Amniotic stem cell (primary cell): ENCODE measurements at places on chromosomes 5 and 9.

DNA sequence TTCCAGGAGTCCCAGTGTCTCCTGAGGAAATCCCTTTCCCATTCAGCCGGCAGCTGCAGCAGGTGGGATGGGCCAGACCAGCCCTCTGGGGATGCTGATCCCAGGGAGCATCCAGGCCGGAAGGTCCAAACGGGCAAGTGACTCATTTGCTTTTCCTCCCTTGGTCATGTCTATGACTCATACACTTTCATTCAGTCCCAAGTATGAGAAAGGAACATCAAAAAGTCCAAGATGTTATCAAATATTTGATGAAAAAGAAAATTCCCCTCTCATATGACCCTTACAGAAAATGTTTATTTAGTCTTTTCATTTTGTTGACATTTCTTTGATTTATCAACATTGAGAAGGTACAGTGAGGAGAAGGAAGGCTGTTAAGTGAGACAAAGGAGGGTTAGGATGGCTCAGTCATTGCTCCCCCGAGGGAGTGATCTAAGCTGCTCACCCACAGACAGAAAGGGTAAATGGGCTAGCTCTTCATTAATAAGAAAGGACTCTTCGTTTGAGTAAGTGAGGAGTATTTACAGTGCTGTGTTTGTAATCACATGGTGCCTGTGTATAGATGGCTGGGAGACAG is 117.6 kb upstream of the ANKRD55 start:
- DNase-seq, result peak; percentile 65

DNA sequence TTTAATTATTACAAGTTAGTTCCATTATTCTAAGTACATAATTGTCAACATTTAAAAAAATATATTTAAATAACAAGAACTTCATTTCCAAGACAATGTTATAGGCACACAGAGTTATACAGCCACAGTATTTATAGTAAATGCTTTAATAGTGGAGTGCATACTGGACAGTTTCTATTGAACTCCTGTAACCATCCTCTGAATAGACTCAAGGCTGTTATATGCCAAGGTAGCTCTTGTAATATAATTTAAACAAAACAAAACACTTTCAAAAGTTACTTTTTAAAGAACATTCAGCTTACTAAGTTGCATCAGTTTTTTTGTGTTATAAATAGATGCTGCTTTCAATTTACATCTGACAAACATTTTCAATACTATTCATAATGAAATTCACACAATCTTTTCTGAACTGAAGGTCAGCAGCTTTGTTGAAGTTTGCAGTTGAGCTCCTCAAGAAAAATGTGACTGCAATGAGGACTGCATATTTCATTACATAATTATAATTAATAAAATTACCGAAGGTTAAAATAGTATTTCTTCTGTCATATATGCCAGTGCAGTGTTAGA is 549.9 kb upstream of the CYLC2 start:
- no peak for DNase-seq

DNA sequence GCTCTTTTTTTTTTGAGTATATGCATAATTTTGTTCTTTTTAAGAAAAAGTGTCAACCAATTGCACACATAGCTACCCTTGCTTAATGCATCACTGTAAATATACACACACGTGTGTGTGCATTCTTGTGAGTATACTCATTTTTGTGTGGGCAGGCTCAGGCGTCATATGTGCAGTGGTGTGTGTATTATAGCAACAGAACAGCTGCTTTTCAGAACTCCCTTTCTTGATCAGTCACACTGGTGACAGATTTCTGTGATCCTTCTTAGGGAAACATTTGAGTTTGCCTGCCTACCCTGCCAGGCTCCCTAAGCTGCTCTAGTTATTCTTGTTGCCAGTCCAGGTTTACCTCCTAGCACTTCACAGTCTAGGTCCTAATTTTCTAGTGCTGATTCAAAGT is 287.0 kb upstream of the SEMA6A start:
- DNase-seq, result no peak

GRCh38 chr5:181198905-181199519 is 6.0 kb downstream of the TRIM7 start:
- DNase-seq, result no peak

GRCh38 chr9:114302727-114303126 is 20.2 kb upstream of the ORM1 start:
- DNase-seq, result no peak

DNA sequence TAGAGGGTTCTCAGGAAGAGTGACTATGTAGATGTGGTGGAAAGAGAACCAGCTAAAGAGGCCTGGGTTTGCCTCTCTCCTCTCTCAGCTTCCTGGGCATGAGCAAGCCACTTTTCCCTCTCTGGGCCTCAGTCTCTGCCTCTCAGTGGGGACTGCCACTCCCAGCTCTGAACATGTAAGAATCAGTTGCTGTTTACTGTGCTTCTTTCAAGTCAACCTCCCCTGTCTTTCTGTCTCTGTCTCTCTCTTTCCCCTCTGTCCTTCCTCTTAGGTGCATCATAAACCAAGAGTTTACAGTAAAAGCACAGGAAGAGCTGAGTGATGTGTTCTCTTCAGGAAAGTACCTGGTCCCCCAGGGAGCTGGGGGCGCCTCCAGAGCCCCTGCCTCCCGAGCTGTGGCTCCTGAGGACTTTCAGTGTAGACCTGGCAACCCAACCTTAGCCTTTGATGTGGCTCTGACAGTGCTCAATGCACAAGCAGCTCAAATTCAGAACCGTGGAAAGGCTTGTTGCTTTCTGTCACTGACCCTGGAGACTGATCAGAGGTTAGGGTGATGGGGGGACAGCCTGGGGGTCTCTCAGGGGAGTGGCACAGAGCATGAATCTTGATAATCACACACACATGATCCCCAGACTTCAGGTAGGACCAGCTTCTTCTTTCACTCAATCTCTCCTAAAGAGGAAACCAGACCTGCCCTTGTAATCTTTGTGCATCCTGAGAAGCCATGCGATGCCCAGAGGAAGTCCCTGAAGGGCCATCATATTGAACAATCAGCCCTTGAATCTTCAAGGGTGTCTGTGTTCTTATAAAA is 59.4 kb upstream of the TNFSF8 start:
- no peak for DNase-seq

- DNase-seq, result no peak
Observed at GRCh38 chr5:95440825-95441224, 49.7 kb downstream of the FAM81B start.

- DNase-seq, result no peak
Observed at GRCh38 chr5:65730910-65731309, 8.9 kb downstream of the NLN start.

DNA sequence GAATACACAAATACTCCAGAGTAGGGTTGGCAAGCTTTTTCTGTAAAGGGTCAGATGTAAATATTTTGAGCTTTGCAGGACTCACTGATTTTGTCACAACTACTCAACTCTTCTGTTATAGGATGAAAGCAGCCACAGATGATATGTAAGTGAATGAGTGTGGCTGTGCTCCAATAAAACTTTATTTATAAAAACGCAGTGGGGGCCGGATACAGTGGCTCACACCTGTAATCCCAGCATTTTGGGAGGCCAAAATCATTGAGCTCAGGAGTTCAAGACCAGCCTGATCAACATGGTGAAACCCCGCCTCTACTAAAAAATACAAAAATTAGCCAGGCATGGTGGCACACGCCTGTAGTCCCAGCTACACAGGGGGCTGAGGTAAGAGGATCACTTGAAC is 69.1 kb downstream of the FBXW11 start:
- no peak for DNase-seq

DNA sequence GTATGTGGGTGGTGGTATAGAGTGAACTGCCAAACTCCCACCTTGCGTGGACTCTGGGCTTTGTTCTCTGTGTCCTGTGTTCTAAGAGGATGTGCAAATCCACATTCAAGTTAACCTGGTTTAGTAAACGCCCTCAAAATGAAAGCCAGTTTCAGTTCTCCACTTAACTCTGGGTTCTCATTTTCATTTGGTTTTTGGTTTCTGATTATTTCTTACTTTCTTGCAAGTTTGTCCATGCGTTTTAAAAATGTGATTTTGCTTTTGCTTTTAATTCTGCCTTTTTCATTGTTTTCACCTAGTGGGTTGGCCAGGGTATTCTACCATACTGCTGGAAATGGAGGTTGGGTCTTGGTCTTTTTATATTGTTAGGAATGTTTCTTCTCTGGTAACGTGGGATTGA is 38.2 kb downstream of the GALNT10 start:
- no peak for DNase-seq

- no peak for DNase-seq
Observed at GRCh38 chr5:112165897-112166737, 253.0 kb downstream of the EPB41L4A start.

- DNase-seq, result no peak
Observed at GRCh38 chr9:113922160-113922559, 46.1 kb downstream of the ZNF618 start.

DNA sequence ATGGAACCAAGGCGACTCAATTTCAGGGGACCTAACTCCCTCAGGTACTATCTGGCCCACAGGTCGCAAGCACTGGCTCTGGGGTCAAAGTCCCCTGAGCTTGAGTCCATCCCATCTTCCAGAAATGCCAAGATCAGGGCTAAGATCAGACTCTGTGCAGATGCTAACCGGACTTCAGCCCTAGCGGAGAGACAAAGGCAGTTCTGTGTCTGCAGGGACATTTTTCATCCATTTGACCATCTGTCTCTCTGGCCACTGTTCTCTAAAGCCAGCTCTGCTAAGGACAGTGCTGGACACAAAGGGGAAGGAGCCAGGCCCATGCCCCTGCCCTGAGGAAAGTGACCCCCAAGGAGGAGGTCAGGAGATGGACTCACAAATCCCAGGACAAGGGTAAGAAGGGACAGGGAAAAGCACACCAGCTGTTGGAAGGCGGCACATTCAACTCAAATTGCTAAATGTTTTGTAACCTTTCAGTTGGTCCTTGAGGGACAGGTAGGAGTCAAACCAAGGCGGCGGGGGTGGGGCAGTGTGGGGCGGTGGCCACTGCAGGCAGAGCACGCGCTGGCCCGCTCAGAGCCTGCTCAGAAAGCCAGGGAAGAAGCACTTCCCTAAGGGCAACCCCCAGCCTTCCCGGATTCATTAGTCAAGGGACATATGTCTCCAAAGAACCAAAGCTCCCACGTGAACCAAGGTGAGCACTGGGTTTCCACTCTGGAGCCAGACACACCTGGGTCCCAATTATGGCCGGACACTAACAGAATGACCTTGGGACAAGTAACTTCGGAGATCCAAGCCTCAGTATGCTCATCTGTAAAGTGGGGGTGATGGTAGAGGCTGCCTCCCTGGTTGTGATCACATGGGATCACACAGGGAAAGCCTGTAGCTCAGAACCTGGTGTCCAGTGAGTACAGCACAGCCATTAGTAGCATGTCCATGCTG is 42.8 kb downstream of the STK10 start:
- no peak for DNase-seq
